ENCODE measurements at places on chromosomes 11 and 22.

GRCh38 chr22:28742562-28742962 lies 723 bp downstream of the HSCB start:
- DNase-seq = no peak

DNA sequence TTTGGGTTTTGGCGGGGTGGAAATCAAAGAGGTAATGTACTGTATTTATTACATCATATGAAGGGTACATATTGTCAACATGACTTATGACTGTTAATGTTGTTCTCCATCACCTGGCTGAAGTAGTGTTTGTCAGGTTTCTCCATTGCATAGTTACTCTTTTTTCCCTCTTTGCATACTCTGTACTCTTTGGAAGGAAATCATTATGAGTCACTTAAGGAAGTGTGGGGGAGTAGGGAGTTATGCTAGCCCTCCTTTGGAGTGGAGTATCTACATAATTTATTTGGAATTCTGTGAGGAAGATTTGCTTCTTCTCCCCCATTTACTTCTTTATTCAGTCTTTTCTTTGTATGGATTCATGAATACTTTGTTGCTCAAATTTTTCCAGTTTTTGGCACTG lies 3.6 kb upstream of the PGR start:
- DNase-seq = no peak

DNA sequence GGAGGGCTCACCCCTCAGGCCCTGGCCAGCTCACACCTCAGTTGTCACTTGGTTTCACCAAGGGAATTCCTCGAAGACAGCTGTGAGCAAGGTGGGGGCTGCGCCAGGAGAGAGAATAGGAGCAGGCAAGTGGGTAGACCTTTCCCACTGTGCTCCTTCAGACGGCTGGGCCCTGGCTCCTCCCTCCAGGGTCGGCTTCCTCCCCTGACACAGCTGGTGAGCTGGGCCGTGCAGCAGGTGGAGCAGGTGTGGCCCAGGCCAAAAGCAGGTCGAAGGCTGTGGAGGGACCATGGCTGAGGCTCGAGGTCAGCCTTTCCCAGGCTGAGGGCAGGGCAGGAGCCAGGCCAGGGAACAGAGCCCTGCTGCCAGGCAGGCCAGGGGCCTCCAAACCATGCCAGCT lies 12.5 kb upstream of the MYRF start:
- no peak for DNase-seq

- DNase-seq = no peak
Measured at GRCh38 chr11:34508524-34508923, 5.1 kb downstream of the ELF5 start.

DNA sequence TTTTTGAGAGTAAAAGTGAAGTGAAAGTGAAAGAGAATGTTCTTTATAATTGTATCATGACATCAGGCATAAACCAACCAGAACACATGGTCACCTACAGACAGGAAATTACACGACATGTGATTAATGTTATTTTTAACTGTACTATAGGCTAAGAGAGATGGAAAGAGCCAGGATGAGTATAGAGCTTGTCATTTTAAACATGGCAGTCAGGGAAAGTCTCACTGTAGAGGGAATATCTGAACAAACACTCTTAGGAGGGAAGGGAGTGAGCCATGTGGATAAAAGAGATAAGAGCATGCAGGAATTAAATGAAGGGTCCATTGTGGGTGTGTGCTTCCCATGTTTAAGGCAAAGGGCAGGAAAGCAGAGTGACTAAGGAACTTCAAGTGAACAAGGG lies 599.1 kb upstream of the FAT3 start:
- no peak for DNase-seq

DNA sequence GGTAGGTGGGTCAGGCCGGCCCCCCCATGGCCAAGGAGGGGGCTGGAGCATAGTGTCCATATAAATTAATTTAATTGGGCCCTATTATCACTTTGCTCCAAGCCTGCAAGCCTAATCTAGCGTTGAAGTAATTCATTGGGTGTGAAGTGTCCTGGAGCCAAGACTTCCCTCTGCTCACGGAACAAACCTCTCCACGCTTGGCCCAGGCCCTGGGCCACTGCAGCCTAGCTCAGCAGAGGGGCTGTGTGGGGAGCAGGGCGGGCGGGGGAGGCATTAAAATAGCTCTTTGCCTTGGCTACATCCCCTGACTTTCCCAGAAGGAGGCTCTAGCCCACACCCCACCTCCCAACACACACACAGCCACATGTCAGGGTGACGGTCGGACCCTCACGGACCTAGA lies 73.5 kb downstream of the THAP12 start:
- DNase-seq = no peak

- DNase-seq = no peak
Measured at GRCh38 chr11:130725421-130726233, 190.7 kb downstream of the SNX19 start.

DNA sequence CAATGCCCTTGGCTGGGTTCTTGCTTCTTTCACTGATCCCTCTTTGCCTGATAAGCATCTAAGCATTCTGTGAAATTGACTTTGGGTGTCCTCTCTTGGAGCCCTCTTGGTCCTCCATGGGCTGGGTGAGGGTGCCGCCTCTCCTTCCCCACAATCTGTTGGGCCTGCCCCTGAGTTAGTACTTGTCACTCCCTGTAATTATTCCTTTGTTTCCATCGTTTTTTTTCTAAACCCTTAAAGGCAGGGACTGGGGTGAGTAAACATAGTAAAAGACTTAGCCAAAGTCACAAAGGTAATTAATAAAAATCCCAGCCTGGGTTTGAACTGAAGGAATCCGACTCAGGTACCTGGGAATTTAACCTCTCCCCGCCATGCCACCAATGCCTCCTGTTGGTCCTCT lies 188.1 kb downstream of the MYO18B start:
- no peak for DNase-seq

DNA sequence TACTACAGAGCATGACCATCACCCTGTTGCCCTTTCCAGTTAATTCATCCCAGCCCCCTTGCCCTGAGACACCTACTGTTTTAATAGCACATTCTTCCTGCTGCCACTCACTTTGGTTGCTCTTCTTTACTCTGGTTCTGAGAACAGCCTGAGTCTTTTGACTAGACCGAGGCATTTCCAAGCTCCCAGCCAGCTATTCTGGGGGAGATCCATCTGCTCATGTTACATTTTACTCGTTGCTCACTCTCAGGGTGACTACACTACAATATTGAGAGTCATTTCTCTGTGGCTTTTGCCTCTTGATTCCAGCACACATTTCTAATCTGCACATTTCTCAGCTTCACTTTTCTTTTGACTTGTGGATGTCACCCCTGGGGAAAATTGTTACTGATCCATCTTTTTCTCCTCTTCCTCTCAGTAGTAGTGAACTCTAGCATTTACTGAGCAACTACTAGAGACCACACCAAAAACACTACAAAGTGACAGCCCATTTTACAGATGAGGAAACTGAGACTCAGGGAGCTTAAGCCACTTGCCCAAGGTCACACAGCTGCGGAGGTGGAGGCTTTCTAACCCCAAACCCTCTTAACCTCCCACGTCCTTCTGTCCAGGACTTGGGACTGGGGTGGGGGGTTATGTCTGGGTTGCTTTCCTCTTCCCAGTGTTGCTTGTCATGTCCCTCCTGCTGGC lies 117.8 kb downstream of the C11orf91 start:
- DNase-seq = no peak

DNA sequence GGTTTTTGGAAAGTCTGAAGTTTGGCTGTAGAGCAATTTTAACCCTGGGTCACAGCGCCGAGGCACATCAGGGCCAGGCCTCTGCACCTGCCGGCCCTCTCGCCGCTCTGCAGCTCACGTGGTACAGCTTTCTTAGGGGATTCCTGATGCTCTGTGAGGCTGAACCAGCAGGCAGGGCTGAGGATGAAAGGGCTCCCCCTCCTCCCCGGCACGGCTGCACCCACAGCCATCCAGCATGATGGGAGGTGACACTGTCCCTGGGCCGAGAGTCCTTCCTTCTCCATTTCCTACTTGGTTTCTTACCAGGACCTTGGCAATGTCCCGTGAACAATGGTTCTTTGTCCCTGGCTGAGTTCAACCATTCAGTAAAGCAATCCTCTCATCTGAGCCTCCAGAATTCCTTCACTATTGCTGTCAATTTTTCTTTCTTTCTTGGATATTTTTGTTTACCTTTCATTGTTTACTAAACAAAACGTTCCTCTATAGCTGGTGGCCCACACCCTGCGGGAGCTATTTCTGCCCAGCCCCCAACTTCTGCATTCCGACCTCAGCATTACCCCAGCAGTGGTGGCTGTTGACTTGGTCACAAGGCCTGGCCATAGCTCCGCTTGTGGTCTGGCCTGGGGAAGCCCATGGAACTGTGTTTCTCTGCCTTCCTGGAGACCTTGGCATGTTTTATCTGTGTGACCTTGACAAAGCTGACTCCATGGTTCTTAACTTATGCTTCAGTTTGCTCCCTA lies 172.8 kb upstream of the B3GAT1 start:
- DNase-seq = no peak

- no peak for DNase-seq
Measured at GRCh38 chr11:70272009-70272408, 1.5 kb downstream of the PPFIA1 start.

DNA sequence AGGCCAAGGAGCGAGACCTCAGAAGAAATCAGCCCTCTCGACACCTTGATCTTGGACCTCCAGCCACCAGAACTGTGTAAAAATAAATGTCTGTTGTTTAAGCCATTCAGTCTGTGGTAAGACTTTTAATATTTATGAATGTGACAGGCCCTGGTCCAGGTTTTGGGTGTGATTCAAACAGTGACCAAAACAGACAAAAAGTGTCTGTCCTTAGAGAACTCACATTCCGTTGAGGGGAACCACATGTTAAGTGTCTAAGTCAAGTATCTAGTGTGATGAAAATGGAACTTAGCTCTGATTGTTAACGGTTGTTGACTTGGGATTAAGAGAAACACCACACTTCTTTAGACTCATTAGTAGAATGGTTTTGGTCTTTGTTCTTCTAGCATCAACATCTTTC lies 22.2 kb downstream of the ATXN10 start:
- DNase-seq = no peak

DNA sequence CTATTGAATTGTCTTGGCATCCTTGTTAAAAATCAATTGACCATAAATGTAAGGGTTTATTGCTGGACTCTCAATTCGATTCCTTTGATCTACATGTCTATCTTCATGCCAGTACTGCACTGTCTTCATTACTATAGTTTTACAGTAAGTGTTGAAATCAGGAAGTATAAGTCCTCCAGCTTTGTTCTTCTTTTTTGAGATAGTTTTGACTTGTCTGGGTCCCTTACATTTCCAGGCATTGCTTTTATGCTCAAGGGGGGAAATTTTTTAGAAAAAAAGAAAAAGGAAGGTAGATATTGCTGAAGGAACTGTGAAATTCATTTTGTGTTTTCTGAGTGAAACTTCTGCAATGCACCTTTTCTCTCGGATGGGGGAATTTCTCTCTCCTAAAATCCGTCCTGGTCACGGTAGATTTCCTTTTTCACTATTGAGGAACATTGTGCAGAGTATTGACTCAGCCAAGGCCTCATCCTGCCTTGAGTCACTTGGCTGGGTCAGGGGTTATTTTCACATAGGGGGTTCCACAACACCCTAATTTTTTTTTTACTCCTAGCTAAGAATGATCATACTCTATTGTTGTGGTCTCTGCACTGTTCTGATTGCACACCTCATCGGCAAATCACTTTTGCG lies 2.8 kb upstream of the ACER3 start:
- DNase-seq = no peak

- DNase-seq = no peak
Measured at GRCh38 chr11:126497581-126498122, 142.2 kb downstream of the ST3GAL4 start.

DNA sequence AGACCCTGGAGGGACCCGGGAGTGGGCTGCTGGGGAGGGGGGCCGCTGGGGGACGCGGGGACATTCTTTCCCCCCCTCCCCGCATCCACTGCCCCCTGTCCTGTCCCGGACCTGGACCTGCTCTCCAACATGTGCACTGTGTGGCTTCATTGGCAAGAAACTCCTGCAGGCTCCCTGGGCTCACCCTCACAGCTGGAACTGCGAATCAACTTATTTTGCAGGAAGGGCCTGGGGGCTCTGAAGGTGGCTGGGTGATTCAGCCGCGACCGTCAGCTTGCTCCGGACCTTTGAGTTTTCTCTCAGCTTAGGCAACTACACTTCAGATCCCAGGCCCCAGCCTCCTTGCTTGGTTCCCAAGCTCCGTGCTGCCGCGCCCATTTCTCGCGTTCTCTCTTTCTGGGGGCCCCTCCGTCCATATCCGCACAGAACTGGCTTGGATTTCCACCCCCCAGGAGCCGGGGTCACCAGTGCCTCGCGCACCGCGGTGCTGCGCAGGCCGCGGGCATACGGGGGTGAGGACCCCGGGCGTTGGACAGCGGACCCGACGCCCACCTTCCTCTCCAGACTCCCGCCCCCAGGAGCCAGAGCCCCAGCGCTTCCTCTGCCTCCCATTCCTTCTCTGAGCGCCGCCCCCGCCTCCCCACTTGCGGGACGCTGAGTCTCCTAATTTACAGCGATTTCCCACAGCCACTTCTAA lies 471 bp upstream of the AHNAK start:
- no peak for DNase-seq

DNA sequence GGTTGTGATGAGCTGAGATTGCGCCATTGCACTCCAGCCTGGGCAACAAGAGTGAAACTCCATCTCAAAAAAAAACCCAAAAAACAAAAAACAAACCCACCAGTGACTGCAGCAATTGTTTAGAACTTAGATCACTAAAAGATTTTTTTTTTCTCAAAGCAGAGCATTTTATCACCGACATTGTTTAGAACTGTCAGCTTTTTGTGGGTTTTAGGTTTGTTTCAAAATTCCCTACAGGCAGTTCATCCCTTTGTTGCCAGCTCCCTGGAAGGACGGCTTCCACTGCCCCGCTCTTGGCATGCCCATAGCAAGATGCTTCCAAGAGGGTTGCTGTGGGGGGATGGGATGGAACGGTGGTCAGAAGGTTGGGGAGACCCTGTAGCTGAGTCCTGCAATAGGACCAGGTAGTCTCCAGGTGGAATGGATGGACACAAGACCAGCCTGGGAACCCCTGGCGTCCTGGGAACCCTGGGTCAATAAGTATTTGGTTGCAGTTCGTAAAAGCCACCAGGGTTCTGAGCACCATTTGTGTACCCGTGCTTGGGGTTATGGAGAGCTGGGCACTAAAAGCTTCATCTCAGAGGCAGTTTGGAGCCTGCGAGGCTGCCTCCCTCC lies 46.7 kb downstream of the TSPAN18 start:
- DNase-seq = no peak

- no peak for DNase-seq
Measured at GRCh38 chr11:7527029-7527428, 13.2 kb downstream of the PPFIBP2 start.

Data from AG09309 (cell line).